Osteocyte (in vitro differentiated cells): ENCODE measurements at places on chromosomes 7 and 10. TPM values are rescaled to one million over a fixed set of nuclear protein-coding genes. Genes with fewer than 3 reads are reported as not detected.

The PODXL gene
- 21.2 and 23.9 TPM in 2 replicates for total RNA-seq

- no peaks in the 10 kb centered on the region for H3K4me1 ChIP-seq
- H3K27ac ChIP-seq: no peak overlapping the region
- H3K4me3 ChIP-seq: no peak overlapping the region
- H3K36me3 ChIP-seq: no peaks in the 10 kb centered on the region
- DNase-seq: no peak
- peaks cover 4% of the 10 kb centered on the region for H3K27me3 ChIP-seq
Measured at GRCh38 chr10:104043185-104043830, 42.4 kb downstream of the COL17A1 start.

DNA sequence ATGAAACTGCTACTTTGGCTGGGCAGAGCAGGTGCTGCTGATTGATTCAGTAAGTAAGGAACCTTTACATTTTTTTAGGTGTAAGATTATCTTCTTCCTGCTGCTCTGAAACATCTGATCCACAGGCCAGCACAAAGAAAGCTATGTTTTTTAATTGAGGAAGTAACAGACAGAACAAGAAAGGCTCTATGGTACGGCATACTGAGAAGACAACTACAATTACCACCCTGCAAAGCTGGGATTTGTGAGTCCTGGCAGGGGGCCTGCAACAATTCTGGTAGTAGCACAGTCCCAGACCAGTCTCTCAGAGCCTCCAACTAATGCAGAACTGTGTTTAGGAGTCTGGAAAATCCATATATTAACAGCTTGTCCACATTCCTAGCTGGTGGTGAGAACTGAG lies 103.0 kb upstream of the LRRTM3 start:
- H3K27ac ChIP-seq: no peak overlapping the region
- H3K4me3 ChIP-seq: no peak overlapping the region
- H3K36me3 ChIP-seq: no peaks in the 10 kb centered on the region
- no peaks in the 10 kb centered on the region for H3K27me3 ChIP-seq
- H3K4me1 ChIP-seq: peaks cover 13% of the 10 kb centered on the region

DNA sequence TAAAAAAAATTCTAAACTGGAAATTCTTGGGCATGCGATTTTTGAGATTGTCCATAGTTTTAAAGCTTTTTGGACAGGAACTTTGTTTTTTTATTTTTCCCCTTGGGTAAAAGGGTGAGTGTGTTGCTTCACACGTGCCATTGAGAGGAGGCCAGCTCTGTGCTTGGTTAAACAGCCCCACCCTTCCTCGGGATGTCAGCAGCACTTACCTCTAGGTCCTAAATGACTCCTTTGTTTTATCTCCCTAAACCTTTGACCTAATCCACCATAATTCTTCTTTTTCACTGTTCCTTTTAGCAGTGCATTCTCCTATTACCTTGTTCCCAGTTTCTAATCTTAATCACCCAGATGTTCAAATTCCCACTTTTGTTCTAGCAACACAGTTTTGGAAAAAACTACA lies 83.5 kb downstream of the SEMA3D start:
- H3K27ac ChIP-seq: peak overlapping the region; percentile 13
- no peak for DNase-seq
- H3K4me3 ChIP-seq: no peak overlapping the region
- peaks cover 34% of the 10 kb centered on the region for H3K4me1 ChIP-seq

DNA sequence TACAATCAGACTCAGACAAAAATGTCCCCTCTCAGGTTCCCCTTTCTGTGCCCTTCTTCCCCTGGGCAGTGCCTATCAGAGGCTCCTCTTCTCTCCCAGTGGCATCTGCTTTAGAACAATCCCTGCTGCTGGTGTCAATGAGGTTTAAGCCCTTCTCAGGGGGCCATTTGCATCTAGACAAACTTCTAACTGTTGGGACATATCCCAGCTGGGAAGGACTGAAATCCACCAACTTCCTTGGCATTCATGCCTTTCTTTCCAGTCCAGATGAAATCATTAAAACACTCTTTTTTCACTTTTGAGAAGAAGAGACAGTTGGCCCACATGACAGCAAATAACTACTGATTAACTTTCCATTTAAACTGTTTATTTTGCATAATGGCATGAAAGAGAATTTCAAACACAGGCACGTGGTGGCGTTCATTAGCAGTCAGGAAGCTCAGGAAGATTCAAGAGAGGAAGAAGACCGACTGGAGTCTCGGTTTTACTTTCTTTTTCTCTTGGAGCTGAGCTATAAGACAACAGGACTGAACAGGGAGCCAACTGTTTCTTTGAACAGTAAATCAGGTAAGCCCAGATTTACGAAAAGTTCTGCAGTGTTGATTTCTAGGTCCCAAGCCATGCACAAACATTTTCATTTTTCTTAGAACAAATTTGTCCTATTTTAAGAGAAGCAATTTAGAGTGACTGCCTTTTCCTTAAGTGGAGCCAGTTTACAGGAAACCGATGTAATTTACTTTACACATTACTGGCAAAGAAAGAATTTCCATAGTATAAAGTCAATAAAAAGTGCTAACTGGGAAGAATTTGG lies at the start of gene GIMAP2:
GIMAP2 (plus strand) TSS at position 488 of the 811 bp plus-strand sequence. CDS start 1,354 bp downstream, outside the sequence.
- no peak for DNase-seq
- no peaks in the 10 kb centered on the region for H3K36me3 ChIP-seq
- H3K4me1 ChIP-seq: peaks cover 2% of the 10 kb centered on the region

The CNTNAP2 gene
- 0.76 and 1.4 TPM in 2 replicates for total RNA-seq

- H3K4me3 ChIP-seq: no peak overlapping the region
- no peaks in the 10 kb centered on the region for H3K27me3 ChIP-seq
- no peak for DNase-seq
- H3K36me3 ChIP-seq: no peaks in the 10 kb centered on the region
Measured at GRCh38 chr7:158549616-158550393, 37.8 kb downstream of the PTPRN2 start.

DNA sequence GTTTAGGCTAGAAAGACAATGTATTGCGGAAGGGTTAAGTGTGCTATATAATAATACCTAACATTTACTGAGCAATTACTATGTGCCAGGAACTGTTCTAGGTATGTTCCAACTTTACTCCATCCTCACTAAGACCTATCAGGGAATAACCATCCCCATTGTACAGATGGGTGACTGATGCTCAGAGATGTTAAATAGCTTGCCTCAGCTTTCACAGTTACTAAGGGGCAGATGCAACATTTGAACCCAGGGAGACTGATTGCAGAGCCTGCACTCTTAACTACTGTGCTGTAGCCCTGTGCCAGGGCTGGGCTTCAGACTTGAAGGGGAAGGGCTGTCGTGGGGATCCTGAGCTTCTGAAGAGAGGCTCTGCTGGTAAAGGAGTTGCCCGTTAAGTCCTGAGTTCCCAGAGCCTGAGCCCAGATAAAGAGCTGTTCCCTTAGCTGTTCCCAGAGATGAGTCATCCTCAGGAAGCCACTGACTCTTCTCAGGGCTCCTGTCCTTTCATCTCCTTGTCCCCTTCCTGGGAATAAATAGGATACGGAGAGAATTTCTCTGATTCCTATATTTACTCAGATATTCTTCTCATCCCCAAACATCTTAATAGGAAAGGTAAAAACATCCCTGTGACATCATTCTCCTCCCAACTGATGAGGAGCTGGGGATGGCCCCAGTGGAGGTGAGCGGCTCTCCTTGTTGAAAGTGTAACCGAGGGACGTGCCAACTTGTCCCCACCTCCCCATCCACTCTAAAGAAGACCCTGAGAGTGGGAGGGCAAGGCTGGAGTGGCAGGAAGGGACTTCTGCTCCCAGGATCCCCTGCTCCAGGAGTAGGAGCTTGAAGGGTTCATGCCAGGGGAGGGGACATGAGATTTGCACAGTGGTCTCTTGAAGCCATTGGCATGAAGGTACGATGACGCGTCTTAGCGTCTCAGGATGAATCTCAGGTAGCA lies 28.0 kb upstream of the HABP2 start:
- H3K4me1 ChIP-seq: peaks cover 8% of the 10 kb centered on the region
- DNase-seq: no peak
- no peak overlapping the region for H3K4me3 ChIP-seq
- no peak overlapping the region for H3K27ac ChIP-seq
- H3K27me3 ChIP-seq: peaks cover 16% of the 10 kb centered on the region
- no peaks in the 10 kb centered on the region for H3K36me3 ChIP-seq

DNA sequence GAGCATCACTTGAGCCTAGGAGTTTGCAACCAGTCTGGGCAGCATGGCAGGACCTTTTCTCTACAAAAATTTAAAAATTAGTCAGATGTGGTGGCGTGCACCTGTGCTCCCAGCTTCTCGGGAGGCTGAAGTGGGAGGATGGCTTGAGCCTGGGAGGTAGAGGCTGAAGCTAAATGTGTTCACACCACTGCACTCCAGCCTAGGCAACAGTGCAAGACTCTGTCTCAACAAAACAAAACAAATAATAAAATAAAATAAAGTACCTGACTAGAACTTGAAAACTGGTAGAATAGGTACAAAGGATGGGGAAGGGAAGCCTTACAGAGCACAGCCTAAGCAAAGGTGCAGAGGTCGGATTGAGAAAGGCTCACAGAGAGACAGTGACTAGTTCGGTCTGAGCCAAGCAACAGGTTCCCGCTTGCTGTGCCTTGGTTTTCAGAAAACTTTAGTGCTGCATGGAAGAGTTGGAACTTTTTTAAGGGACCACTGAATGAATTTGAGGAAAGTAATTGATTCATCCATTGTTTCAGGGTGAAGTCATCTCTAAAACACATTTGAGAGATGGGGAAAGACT lies 100.1 kb upstream of the STK17A start:
- peaks cover 22% of the 10 kb centered on the region for H3K4me1 ChIP-seq
- DNase-seq: no peak
- no peak overlapping the region for H3K4me3 ChIP-seq
- H3K36me3 ChIP-seq: no peaks in the 10 kb centered on the region

DNA sequence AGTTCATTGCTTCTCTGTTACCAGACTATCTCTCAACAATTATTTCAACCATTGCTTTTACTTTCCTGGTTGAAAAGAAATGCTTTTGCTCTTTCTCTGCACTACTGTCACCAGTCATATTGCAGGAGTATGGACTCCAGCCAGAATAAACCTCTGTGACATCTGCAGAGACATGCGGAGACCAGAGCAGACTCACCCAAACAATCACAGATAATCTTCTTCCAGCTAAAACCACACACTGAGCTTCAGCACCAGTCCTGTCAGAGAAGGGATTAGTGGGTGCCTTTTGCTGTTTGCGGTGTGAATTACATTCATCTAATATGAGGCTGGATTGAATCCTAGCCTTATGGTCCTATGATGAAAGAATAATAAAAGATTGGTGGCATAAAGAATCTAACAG lies 258.6 kb downstream of the CNTNAP2 start:
- H3K27me3 ChIP-seq: no peaks in the 10 kb centered on the region
- no peaks in the 10 kb centered on the region for H3K36me3 ChIP-seq
- DNase-seq: no peak
- H3K4me1 ChIP-seq: no peaks in the 10 kb centered on the region
- no peak overlapping the region for H3K4me3 ChIP-seq

The ADO gene
- 17.5 and 17.6 TPM in 2 replicates for total RNA-seq

DNA sequence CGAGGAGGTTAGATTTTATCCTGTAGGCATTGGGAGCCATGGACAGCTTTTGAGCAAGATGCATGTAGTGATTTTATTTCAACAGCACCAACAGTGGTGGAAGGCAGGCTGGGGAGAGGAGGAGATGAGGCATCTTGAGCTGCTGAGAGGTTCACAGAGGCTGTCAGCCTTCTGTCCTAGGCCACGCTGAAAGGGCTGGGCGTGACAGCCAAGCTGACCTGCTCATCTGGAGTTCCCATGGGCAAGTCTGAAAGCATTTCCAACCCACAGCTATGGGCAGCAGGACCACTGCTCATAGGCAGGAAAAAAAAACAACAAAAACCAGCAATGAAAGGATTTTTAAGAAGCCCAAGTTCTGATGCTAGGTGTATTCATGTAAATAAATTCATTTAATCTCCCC lies 7.7 kb downstream of the NEURL1 start:
- H3K4me1 ChIP-seq: peaks cover 36% of the 10 kb centered on the region
- no peak for DNase-seq
- no peak overlapping the region for H3K27ac ChIP-seq
- H3K4me3 ChIP-seq: no peak overlapping the region
- peaks cover 32% of the 10 kb centered on the region for H3K27me3 ChIP-seq

DNA sequence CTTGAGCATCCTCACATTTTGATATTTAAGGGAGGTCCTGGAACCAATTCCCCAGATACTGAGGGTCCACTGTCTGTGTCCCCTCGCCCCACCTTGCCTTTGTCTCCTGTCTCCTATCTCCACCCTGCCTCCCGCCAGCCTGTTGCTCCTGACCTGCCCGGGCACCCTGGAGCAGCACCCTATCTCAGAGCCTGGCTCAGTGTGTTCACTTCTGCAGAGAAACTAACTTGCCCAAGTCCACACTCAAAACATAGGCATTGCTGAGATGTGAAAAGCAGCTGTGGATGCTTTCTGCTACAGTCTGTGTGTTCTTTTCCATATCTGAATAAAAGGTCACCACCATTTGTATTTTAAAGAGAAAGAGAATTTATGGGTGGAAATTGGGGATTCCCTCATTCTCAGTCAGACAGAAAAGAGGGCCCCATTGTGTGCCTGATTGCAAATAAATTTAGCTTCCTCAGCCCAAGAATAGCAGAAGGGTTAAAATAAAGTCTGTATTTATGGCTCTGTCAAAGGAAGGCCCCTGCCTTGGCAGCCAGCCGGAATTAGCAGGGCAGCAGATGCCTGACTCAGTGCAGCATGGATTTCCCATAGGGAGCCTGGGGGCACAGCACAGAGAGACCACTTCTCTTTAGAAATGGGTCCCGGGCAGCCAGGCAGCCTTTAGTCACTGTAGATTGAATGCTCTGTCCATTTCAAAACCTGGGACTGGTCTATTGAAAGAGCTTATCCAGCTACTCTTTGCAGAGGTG lies 161.3 kb downstream of the EGFR start:
- H3K4me1 ChIP-seq: peaks cover 53% of the 10 kb centered on the region
- H3K27me3 ChIP-seq: no peaks in the 10 kb centered on the region
- peaks cover 42% of the 10 kb centered on the region for H3K36me3 ChIP-seq
- no peak overlapping the region for H3K4me3 ChIP-seq
- DNase-seq: no peak

- no peaks in the 10 kb centered on the region for H3K27me3 ChIP-seq
- H3K36me3 ChIP-seq: peaks cover 26% of the 10 kb centered on the region
- H3K4me3 ChIP-seq: no peak overlapping the region
- H3K27ac ChIP-seq: peak overlapping the region; percentile 55
- no peak for DNase-seq
Measured at GRCh38 chr10:76906256-76906655, 731.4 kb downstream of the KCNMA1 start.

DNA sequence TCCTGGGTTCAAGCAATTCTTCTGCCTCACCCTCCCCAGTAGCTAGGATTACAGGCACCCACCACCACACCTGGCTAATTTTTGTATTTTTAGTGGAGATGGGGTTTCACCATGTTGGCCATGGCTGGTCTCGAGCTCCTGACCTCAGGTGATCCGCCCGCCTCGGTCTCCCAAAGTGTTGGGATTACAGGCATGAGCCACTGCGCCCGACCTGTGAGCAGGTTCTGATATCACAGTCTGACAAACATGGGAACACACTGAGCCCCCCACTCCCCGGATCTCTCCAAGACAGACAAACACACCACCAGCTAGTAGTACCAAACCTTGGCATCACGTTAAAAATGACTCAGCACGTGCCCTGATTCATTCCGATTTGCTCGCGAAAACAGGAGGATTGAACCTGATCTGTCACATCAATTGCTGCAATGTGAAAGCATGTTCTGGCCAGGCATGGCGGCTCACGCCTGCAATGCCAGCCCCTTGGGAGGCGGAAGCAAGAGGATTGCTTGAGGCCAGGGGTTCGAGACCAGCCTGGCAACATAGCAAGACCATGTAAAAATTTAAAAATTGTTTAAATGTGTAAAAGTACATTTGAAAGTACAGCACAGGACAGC lies 106.5 kb downstream of the SMURF1 start:
- peaks cover 16% of the 10 kb centered on the region for H3K4me1 ChIP-seq
- H3K27ac ChIP-seq: no peak overlapping the region
- H3K27me3 ChIP-seq: no peaks in the 10 kb centered on the region
- no peak overlapping the region for H3K4me3 ChIP-seq
- H3K36me3 ChIP-seq: peaks cover 58% of the 10 kb centered on the region

- H3K27me3 ChIP-seq: no peaks in the 10 kb centered on the region
- DNase-seq: no peak
- H3K36me3 ChIP-seq: no peaks in the 10 kb centered on the region
- peaks cover 20% of the 10 kb centered on the region for H3K4me1 ChIP-seq
Measured at GRCh38 chr7:158617737-158618128, 30.1 kb upstream of the PTPRN2 start.
